ENCODE measurements at places on chromosomes 11 and 22.

DNA sequence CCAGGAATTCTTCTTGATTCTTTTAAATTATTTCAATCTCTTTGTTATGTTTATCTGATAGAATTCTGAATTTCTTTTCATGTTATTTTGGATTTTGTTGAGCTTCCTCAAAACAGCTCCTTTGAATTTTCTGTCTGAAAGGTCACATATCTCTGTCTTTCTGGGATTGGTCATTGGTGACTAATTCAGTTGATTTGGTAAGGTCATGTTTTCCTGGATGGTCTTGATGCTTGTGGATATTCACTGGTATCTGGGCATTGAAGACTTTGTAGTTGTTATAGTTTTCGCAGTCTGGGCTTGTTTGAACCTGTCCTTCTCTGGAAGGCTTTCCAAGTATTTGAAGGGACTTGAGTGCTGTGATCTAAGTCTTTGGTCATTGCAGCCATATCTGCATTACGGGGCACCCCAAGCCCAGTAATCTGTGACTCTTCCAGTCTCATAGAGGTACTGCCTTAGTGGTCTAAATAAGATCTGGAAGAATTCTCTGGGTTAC, 18.9 kb upstream of the INSC start:
- no peak for DNase-seq

DNA sequence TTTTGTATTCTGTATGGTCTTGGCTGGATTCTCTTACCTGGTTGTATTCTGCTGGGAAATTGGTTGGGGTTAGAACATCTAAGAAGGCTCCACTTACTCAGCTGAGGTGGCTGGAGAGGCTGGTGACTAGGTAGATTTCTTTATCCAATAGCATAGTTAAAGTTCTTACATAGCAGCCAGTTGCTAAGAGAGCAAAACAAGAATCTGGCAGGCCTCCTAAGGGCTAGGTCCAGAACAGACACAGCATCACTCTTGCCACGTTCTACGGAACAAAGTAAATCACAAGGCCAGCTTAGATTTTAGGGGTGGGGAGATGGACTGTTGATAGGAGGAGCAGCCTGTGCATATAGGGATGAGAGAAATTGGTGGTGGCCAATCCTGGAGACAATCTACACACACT, 141.3 kb upstream of the CCDC90B start:
- DNase-seq: no peak

- DNase-seq: no peak
Observed at GRCh38 chr11:69240332-69241074, 53.5 kb upstream of the MYEOV start.

DNA sequence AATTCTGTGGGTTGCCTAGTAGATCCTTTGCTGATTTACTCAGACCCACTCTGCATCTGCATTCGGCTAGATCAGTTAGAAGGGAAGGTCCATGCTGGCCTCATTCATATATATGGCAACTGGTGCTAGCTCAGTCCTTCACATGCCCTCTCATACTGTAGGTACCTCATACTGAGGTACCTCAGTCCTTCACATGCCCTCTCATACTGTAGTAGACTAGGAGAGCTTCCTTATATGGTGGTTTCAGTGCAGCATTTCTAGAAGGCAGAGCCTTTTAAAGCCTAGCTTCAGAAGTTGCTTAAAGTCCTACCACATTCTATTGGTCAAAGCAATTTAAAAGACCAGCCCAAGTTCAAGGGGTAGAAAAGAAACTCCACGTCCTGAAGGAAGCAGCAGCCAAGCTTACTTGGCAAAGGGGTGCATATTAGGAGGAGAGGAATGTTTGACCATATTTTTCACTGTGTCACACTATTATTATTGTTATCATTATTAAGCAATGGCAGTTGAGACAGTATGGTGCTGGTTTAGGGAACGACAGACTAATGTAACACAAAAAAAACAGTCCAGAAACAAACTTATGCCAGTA, 356.4 kb downstream of the DYNC2H1 start:
- DNase-seq: no peak

- DNase-seq: no peak
Observed at GRCh38 chr22:44328762-44329161, 16.0 kb upstream of the SHISAL1 start.
